ENCODE measurements at places on chromosomes 5 and 9. TPM values are rescaled to one million over a fixed set of nuclear protein-coding genes. Genes with fewer than 3 reads are reported as not detected.
A peak's percentile ranks its signal among the peaks of the same experiment; 100 is the strongest.

GRCh38 chr5:158812408-158812807 lies 287.3 kb downstream of the EBF1 start:
- DNase-seq: no peak

- no peak for DNase-seq
Observed at GRCh38 chr9:99251157-99251556, 29.1 kb downstream of the SEC61B start.

GRCh38 chr5:149765932-149766331 lies 35.8 kb downstream of the PPARGC1B start:
- DNase-seq: no peak

GRCh38 chr5:1107167-1108022 lies 4.5 kb downstream of the SLC12A7 start:
- DNase-seq: peak; percentile 85

DNA sequence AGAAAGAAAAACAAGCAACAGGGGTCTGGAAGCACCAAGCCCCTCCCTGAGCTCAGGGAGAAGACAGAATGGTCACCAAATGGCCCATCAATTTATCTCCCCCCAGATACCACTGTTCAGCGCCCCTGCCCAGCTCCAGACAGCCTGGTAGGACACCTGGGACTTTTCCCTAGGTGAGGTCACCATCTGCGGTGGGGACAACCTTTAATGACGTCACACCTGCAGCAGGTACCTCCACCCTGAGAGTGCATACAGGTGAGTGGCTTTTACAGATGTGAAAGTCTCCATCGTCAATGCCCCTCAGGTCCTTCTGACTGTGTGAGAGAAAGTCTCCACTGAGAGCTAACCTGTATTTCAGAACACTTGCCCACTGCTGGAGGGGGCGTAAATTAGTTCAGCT lies 34.3 kb upstream of the LAMC3 start:
- DNase-seq: no peak

DNA sequence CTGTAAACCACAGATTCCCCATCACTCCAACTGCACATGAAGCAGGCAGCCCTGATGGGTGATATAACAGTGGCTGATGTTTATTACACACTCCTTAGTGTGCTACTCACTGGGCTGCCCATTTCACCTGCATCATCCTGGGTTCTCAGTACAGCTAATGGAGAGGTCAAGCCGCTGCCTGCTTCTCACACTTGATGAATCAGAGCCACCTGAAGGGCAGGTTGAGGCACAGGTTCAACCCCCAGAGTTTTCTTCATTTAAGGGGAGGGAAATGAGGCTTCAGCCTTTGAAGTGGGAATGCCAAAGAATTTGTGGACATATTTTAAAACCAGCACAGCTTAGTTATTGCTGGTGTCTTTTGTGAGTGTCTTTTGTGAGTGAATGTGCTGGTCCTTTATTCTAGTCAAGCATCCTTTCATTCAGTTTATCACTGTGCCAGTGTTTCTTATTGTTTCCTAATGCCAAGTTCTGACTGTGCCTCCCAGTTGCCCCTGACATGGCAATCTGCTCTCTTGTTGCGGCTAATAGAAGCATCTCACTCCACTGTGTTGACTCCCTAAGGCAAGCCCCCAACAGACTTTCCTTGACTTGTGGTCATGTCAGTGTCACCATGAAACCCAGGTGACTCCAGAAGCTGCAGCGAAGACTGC lies 109.2 kb downstream of the FBXL7 start:
- no peak for DNase-seq

GRCh38 chr5:160270704-160271103 lies 41.4 kb downstream of the FABP6 start:
- no peak for DNase-seq

DNA sequence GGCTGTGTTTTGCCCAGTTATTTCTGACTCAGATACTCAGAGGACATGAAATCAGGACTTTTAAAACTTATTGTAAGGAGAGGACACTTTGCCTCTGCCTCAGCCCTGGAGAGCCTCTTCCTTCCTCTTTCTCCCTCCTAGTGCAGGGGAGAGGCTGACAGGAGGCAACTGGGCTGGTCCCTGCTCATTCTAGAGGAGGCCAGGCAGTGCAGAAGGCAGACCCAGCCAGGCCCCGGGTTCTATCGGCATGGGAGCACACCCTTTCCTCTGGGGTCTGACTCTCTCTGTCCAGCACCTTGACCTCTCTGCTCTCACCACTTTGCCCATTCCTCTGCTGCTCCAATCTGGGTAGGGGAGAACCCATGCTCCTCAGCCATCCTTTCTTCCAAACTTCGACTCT lies 16.0 kb upstream of the SMIM32 start:
- DNase-seq: no peak

DNA sequence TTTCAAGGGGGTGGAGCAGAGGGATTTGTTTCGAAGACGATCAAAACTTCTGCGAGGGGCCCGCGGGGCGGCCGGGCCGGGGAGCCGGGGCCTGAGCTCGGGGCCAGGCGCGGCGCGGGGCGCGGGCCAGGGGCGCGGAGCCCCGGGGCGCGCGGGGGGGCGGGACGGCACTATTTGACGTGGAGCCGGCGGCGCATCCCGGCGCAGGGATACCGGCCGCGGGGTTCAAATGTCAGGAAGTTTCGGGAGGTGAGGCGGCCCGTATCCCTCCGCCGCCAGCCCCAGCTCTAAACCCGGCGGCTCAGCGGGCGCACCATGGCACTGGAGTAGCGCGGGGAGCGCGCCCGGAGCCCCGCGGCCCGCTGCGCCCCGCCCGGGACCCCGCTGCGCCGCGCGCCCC lies at the start of gene LMX1B:
LMX1B (plus strand) TSS at position 278 of the 400 bp plus-strand sequence. CDS start 522 bp downstream, outside the sequence.
- DNase-seq: no peak

DNA sequence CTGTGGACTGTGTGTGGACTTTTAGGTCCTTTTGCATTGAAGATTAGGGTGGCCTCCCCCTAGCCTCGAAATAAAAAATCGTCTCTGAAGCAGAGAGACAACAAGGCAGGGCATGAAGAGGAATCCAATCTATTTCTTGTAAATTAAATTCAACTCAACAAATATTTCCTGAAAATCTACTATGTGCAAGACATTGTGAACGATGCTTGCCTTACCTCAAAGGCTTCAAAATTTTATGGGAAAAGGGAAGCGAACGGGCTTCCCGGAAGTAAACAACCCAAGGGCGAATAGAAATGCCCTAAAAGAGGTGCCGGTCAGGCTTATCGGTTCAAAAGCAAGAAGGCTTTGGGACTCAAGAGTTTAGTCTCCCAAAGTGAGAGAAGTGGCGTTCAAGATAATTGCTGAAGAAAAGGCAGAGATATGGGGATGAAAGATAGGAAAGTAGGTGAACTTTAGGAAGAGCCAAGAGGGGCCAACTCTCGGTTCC lies 525 bp downstream of the KIF24 start:
- DNase-seq: no peak

GRCh38 chr5:140131967-140132409 lies 6.3 kb downstream of the IGIP start:
- DNase-seq: no peak

GRCh38 chr5:74477761-74478160 lies 162.8 kb downstream of the ENC1 start:
- DNase-seq: no peak

DNA sequence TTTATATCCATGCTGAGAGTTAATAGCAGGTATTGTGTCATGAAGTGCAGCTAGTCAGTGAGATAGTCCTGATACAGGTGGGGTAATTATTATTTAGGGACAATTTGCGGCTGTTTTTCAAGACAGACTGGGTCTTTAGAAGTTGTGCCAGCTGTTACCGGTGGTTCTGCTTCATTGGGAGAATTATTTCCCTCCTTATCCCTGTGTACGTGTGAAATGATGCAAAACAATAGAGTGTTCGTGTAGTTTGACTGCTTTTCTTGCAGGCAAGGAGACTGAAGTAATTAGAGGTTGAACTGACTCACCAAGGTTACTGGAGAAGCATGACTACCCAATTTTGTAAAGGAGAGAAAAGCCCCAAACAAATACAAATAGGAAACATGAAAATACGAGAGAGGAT lies 101.7 kb downstream of the ARRDC3 start:
- DNase-seq: no peak

- DNase-seq: no peak
Observed at GRCh38 chr9:96596601-96597111, 23.0 kb downstream of the CDC14B start.

- DNase-seq: no peak
Observed at GRCh38 chr9:93661591-93661990, 85.2 kb downstream of the PHF2 start.

GRCh38 chr5:72205431-72206009 lies 98.2 kb downstream of the MAP1B start:
- DNase-seq: no peak

DNA sequence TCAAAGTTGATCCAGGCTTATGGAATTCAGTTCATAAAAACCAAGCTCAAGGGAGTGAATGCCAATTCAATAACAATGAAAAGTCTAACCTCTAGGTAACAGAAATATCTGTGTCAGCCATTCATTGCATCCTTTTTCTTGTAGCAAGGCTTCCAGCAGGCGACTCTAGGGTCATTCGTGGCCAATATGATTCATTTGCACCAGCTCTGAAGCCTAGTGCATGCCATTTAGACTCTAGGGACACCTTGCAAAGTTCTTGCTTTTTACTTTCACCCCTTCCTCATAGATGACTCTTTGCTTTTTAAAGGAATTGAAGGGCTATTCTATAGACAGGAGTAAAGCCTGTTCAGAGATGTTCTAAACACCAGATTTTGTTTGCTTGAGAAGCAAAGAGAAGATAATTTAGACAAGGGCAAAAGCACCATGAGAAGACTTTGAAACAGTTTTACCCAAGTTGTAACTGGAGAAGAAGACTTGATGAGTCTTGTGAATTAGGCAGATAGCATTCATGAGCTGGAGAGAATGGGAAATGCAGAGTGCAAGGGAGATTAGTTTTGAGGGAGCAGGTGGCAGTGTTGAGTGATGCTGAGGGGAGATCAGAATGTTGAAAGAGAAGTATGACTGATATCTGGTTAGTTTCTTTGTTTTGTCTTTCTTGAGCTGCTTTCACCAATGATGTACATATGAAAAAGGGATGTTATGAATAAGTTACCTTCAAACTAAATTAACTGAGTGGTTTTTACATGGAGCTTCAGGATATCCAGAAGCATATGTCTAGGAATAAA lies 94.5 kb downstream of the F2RL2 start:
- no peak for DNase-seq

GRCh38 chr5:175873088-175873454 lies 1.7 kb downstream of the CPLX2 start:
- DNase-seq: no peak

GRCh38 chr9:121709798-121710197 lies 58.4 kb downstream of the DAB2IP start:
- no peak for DNase-seq

DNA sequence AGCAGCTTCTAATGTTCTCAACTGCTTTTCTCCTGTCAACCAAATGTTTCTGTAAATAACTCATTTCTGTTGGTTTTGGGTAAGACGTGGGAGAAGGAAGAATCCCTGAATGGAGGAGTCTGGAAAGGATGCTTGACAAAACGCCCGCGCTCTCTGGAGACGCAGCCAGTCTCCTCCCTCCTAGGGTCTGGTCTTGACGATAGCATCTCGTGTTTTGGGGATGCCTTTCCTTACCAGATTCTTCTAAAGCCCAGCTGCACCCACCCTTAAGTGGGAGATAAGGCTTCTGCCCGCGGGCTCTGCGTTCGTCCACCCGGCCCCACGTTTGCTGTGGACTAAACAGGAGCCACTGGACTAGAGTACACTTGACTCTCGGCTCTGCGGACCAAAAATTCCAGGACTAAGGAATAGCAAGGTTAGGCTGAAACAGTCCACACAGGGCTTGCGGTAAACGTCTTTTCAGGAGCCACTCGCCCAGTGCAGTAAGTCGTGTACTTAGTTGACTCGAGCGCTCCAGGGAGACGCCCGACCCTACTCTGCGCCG lies 491 bp upstream of the CTSL start:
- DNase-seq: no peak

DNA sequence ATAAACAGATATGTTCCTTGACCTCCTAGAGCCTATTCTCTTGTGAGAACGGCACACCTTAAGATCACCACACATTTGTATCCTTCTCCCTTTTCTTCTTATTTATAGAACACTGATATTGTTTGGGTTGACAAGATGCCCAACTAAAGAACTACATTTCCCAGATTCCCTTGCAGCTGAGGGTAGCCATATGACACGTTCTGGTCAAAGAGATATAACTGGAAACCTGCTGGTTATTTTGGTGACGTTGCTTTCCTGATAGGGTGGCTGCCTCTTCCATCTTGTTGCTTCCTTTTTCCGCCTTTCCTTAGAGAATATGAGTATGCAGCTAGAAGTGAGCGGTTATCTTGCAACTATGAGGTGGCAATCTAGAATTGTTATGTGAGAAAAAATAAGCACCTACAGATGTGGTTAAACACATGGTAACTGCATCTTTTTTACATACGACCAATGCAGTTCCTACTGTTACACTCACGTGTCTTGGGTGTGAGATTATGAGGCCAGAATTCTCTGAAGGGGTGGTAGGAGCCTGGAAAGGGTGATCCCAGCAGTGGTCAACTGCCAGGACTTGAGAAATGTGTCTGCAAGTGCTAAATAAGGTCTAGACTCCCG lies 72.9 kb downstream of the SEC61B start:
- no peak for DNase-seq

- DNase-seq: no peak
Observed at GRCh38 chr9:99954819-99955218, 48.4 kb downstream of the STX17 start.

- peak; percentile 78 for DNase-seq
Observed at GRCh38 chr5:179679014-179679674, 1.7 kb downstream of the CBY3 start.

DNA sequence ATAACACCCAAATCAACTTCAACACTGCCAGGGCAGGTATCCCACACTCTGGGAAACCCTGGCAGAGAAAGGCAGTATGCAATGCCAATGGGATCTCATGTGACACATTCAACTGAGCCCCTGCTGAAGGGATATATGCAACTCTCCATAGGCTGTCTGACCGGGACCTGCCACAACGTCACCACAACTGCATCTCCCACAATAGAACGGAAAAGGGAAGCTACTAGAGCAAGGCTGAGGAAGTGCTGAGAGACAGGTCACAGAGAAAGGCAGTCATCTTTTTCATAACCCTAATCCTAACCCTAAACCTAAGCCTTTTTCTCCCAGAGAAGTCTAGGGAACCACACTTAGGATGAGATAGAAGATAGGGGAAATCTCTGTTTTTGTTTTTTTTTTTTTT lies 345.9 kb upstream of the CD180 start:
- no peak for DNase-seq

GRCh38 chr9:97555164-97555563 lies 53.7 kb downstream of the TMOD1 start:
- no peak for DNase-seq

- no peak for DNase-seq
Observed at GRCh38 chr5:5423586-5423985, 1.1 kb downstream of the ICE1 start.

Gene C8G
- total RNA-seq: 743 TPM

Gene PCSK5
- 5.8 TPM for total RNA-seq

Gene GPR151
- total RNA-seq: not detected

Gene PCDHGA8
- 0.62 TPM for total RNA-seq

Gene SPATA24
- total RNA-seq: 2.4 TPM

Gene GRM6
- total RNA-seq: not detected

Gene MFAP3
- 14.8 TPM for total RNA-seq

Measured in right lobe of liver (tissue), 6 donors.